ENCODE measurements at places on chromosomes 13 and 19. TPM values are rescaled to one million over a fixed set of nuclear protein-coding genes. Genes with fewer than 3 reads are reported as not detected.

DNA sequence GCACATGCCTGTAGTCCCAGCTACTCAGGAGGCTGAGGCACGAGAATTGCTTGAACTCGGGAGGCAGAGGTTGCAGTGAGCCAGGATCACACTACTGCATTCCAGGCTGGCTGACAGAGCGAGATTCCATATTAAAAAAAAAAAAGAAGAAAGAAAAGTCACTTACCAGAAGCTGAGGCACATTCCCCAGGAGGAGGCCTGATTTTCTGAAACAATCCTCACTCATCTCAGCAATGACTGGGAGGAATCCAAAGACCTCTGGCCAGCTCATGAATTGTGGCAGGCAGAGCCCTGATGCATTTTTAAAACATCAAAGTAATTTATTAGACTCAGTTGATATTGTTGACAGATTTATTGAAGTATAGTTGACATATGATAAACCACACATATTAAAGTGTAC lies 206.3 kb downstream of the FOXO1 start:
- DNase-seq: no peak

GRCh38 chr13:34751492-34751891 lies 190.6 kb upstream of the NBEA start:
- no peak for DNase-seq

- DNase-seq: no peak
Measured at GRCh38 chr13:98293570-98294142, 116.6 kb upstream of the RNF113B start.

GRCh38 chr13:74026753-74027152 lies 107.5 kb downstream of the KLF12 start:
- no peak for DNase-seq

DNA sequence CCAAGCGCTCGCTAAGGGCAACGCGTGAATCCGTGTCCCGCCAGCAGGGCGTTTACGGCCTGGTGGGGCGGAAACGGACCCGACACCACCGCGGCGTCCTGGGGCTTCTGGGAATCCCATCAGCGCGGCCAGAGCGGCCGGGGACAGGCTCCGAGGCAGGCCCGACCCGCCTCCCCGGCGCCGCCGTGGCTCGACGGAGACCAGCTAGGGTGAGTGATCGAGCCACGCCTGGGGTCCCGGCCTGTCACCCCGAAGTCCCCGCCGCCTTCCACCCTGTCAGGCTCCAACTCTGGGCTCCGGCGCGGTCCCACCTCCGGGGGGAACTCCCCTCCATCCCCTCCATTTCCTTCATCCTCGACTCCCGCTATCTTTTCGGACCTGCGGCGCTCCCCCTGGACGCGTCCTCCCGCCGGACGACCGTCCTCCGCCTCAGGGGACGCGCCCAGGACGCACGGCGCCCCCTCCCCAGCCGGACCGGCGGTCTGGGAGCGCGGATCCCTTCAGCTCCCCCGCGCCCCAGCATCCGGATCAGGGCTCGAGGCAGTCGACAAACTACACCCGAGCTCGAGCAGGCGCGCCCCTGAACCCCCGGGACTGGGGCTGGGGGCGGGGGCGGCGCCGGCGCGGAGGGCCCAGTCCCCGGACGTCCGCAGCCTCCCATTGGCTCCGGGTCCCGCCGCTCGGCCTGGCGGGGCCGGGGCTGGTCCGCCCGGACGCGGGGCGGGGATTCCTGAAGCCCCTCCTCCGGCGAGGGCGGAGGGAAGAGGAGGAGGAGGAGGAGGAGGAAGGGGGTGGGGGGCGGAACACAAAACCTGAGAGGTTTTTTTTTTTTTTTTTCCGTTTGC lies 638 bp upstream of the BICRA start:
- DNase-seq: peak; percentile 93

DNA sequence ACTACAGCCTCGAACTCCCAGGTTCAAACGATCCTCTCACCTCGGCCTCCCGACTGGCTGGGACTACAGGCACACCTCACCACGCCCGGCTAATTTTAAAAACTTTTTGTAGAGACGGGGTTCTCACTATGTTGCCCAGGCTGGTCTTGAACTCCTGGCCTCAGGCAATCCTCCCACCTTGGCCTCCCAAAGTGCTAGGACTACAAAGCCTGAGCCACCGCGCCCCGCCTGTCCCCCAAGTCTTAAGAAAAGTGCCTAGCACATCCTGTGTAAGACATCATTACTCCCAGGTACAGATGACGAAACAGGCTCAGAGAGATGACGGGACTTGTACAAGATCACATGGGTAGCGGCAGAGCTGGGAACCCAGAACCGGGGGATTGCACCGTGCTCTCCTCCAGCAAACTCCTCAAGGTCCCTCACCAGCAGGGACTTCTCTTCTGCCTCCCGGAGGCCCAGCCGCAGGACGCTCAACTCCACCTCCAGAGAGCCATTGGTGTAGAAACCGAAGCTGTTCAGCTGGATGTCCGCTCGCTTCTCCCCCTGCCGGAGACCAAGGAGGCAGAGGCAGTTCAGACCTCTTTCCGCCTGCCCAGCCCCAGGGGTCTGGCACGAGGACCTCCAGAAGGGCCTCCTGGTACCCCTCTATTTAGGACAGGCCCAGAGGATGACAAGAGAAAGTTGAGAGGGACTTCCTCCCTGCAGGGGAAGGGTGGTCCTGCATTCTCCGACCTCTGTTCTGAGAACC lies 1.0 kb downstream of the GPR108 start:
- peak; percentile 39 for DNase-seq

DNA sequence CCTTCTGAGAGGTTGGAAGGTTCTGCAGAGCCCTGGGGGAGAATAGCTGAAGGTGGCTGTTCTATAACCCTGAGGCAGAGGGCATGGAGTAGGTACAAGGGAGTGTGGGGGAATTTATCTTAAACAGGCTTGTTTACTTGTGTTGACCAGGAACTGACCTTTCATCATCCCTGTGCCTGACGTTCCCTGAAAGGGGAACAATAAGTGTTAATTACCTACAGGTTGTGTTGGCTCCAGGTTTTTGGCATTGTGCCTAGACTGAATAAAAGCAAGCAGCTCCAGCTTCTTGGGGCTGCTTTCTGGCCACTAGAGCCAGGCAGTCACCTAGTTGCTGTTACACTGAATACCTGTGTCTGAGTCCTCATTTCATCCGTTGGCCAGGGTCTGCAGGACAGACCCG lies 60.0 kb downstream of the ZNF627 start:
- DNase-seq: no peak

DNA sequence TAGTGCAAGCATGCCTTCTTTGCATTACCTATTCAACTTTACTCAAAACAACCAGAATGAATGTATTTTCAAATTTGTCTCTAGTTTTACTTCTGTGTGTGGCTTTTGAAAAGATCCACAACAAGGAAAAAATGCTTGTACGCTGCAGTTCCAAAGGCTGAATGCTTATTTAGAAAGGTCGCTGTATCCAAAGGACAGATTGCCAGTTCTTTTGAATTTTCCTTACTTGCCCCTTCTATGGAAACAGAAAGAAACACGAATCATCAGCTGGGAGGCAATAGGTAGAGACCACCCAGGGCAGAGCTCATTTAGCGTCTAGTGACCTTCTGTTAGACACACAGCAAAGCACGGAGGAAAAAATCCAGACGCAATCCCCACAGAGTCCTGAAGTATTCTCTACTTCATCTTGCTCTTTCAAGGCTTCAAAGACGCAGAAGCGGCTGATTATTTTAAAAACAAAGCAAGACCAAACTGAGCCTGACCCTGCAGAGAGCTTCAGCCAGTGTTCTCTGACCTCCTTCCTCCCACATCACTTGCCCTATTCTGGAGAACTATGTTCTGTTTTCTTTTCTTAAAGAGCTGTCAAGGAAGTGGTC lies 674.6 kb upstream of the SGCG start:
- no peak for DNase-seq

DNA sequence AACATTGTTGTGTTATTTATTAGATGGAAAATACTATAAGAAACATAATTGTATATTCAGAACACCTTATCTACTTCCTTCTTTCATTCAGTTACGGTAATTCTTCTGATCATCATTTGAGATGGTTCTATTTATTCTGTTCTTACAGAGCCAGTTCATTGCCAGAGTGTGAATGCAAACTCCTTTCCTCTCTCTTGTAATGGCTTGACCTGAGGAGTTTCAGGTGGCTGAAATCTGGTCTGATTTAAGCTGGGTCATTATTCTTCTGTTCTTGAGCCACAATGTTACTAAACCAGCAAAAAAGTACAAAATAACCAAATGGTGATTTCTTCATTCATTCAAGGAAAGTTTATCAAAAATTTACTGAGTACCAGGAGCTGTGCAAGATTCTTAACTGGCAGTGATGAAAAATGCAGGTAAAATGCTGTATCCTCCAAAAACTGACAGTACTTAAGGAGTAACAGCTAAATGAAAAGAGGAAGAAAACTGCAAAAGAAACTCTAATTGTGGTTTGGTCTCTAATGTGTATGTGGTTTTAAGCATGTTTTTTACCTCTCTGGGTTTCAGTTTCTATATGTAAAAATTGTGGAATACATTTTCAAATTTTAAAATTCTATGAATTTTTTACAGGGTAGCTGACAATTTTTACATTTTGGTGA lies 182.4 kb upstream of the UFM1 start:
- DNase-seq: no peak

GRCh38 chr13:51557875-51558612 lies 26.2 kb upstream of the WDFY2 start:
- DNase-seq: no peak

DNA sequence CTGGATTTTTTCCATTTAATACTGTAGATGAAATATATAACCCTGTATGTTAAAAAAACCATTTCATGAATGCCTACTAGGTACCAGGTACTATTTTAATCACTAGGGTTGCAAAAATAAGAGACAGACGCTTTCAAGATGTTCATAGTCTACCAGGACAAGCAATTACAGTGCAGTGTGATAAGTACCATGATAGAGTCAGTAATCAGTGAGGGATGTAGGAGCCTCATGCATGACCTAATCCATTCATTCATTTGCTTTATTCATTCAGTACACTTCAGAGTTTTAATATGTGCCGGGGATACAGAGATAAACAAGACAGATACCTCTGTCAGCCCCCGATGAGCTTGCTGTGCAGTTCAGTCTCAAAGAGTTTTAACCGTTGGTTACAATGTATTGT lies 3.0 kb downstream of the WASF3 start:
- DNase-seq: no peak

The IL12RB1 gene
- total RNA-seq: not detected

The TGFBR3L gene
- total RNA-seq: 1.1 TPM

The ERICH4 gene
- not detected for total RNA-seq

The FGF21 gene
- total RNA-seq: not detected

The ERFL gene
- total RNA-seq: 0.84 TPM
